ENCODE measurements at places on chromosomes 7 and 10.

DNA sequence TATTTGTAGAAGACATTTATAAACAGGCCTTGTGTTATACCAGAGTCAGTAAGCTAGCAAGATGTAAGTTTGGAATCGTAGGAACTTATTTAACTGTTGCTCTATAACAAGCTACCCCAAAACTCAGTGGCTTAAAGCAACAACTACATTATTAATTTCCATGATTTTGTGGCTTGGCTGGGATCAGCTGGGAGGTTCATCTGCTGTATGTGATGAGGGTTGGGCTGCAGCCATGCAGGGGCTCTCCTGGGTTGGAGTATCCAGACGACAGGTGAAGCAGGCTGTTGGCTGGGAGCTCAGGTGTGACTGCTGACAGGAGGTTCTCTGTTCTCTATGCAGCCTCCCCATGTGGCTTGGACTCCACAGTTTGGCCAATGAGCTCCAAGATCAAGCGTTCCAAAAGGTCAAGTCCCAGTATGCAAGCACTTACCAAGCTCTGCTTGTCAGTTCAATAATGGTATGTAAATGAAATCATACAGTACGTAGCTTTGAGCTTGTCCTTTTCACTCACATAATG, 52.4 kb downstream of the GPR26 start:
- no peak for DNase-seq

GRCh38 chr7:39085189-39085588, 107.5 kb downstream of the POU6F2 start:
- no peak for DNase-seq

DNA sequence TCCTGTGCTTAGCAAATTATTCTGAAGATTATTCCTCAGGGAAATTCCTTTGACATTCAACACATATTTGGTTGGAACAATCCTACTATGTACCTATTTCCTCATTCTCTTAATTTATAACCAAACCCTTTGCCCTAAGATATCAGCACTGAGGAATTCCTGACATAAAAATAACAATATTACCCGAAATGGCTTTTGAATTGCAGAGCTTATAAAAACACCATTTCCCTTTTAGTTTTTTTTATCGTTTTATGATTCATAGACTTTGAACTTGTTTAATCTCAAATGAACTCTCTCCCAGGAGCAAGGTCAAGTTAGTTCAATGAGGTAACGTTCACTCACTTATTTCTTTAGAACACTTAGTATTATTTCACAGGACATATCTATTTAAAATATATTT, 7.7 kb upstream of the ABCB1 start:
- DNase-seq, result no peak

DNA sequence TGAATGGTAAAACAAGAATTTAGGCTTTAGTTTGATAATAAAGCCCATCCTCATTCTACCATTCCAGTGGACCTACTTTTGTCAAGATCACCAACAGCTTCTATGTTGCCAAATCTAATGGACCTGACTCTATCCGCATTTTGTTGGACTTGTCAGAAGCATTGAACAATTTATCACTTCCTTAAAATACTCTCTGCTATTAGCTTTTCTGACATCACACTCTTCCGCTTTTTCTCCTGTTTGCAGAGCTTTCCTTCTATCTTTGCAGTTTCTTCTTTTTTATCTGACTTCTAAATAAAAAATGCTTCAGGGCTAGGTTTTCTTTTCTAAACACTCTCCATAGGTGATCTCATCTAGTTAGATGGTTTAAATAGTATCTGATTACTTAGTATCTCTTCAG, 42.7 kb upstream of the SMIM30 start:
- no peak for DNase-seq

DNA sequence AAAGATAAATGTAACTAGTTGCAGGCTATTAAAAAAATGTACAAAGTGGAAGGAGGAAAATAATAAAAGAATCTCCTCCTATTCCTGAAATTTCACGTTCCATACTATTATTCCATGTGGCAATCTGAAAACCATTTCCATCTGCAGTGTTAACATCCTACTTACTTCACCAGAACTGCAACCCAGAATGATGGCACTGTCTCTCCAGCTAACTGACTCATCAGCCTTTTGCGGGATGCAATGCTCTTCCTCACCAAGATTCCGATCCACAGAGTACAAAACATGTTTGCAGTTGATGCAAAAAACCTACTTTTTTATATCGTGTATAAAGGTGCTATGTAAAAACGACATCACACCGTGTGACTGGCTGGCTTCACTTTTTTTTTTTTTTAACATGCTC, 50.8 kb downstream of the ESYT2 start:
- DNase-seq, result no peak

GRCh38 chr7:78198756-78199155, 400.2 kb downstream of the PHTF2 start:
- no peak for DNase-seq

GRCh38 chr10:48506147-48506917, 98.5 kb downstream of the ARHGAP22 start:
- no peak for DNase-seq

DNA sequence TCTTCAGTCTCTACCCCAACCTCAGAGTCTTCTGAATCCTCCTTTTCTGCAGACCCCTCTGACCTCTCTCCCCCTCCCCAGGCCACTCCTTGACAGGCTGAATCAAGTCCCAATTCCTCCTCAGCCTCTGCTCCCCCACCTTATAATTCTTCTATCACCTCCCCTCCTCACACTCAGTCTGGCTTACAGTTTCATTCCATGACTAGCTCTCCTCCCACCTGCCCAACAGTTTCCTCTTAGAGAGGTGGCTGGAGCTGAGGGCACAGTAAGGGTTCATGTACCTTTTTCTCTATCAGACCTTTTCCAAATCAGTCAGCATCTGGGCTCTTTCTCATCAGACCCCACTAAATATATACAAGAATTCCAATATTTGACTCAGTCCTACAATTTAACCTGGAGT, 14.6 kb upstream of the LRRC61 start:
- DNase-seq, result no peak

DNA sequence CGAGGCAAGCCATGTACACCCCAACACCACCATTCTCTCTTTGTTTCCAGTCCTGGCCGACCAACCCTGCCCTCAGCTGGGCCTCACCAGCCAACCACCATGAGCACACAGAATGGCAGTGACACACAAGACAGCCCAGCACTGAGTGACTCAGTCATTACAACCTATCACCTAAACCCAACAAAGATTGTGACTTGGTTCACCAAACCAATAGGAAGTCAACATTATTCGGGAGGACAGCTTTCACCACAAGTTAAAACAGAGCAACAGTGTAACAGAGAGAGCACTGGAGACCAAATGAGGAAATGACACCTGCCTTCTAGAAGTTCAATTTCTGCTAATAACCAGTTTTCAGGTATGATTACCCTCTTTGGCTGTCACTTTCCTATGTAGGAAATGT, 72.1 kb downstream of the DNMBP start:
- no peak for DNase-seq

- DNase-seq, result no peak
Measured at GRCh38 chr10:79150444-79150754, 81.6 kb downstream of the ZMIZ1 start.

DNA sequence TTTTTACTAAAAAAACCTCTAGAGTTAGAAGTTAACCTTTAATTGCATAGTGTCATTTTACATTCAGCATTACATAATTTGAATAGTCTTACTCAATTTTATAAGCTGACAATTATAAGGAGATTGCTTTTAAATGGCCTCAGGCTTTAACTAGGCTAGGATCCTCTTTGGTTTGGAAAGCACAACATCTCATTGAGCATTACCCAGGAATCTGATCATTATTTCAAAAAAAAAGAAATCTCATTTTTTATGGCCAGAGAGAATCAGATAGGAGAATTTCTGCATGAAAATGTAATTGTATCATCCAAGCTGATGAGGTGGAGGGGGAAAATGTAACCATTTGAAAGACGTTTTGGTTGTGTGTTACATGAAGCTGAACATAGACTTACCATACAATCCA, 324.9 kb upstream of the POT1 start:
- DNase-seq, result no peak

DNA sequence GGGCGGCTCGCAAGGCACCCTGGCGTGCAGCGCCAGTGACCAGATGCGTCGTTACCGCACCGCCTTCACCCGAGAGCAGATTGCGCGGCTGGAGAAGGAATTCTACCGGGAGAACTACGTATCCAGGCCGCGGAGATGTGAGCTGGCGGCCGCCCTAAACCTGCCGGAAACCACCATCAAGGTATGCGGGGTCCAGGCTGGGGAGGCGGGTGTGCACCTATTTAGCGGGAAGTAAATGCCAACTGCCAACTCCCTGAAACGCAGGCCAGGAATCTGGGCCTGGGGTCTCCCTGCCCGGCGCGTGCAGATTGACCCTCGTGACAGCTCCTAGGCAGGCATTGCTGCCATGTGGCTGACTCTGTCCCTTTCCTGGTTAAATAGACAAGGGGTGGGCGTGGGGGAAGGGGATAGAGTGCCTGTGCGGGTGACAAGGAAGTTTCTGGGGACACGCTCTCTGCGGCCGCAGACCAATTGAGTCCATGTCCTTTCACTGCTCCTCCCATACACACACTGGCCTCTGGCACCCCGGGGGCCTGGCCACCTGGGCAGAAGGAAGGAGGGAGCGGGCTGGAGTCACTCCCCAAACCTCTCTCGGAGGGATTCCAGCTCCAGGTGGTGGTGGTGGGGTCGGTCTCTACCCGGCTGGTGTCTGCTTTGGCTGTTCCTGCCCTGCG, 2.7 kb downstream of the EVX1 start:
- DNase-seq, result no peak

DNA sequence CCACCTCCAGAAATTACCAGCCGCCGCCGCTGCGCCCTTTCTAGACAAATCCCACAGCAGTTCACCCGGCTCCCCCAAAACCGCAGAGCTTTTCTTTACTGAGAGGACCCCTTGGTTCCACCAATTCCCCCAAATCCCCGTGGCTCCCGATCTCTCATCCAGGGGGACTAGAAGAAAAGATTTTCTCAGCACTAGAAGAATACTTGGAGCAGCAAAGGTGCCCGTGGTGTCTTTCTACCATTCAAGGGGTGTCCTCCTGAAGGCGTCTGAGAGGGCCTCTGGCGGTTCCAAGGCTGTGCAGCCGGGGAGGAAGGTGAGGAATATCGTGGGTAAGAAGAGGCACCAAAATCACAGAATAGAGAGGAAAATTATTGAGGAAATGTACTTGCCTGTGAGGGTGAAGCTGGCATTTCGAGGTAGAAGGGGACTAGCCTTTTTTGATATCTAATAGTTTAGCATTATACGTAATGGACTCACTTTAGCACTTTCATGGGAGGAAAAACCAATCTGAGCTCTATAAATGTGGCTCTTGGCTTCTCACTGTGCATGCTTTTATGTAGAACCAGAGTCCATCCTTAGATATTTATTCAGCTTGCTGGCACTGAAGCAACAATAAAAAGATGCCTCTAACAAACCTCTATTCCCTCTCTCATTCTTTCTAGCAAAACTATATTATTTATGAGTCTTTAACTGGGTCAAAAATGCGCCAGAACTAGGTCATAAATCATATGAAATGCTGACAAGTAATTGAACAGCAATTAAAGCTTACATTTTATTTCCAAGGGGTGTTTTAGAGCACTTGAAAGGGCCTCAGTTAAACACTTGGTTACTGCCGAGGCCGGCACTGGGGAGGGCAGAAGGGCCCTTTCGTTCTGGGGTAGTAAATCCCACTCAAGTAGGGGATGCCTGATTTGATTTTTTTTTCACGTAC, 13.8 kb upstream of the HOXA2 start:
- no peak for DNase-seq

DNA sequence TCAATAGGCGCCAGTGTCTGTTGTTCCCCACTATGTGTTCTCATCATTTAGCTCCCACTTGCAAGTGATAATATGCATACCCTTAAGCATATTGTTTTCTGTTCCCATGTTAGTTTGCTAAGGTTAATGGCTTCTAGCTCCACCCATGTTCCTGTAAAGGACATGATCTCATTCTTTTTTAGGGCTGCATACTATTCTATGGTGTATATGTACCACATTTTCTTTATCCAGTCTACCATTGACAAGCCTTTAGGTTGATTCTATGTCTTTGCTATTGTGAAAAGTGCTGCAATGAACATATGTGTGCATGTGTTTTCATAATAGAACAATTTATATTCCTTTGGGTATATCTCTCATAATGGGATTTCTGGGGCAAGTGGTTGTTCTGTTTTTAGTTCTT, 77.8 kb upstream of the PLXDC2 start:
- DNase-seq, result no peak

DNA sequence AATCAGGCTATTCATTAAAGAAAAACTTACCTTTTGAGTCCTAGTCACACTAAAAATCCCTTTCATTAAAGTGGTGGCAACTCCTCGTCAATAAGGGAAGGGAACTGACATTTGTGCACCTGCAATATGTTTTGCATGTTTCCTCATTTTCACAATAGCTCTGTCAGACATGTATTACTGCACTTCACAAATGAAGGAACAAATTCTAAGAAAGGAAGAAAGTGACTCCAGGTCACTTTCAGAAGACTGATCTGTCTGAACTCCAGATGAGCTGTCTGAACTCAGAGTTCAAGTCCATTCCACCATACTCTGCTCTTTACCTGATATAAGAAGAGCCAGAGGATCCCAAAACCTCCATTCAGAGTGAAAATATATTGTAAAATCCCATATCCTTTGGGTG, 50.3 kb upstream of the GSAP start:
- no peak for DNase-seq

DNA sequence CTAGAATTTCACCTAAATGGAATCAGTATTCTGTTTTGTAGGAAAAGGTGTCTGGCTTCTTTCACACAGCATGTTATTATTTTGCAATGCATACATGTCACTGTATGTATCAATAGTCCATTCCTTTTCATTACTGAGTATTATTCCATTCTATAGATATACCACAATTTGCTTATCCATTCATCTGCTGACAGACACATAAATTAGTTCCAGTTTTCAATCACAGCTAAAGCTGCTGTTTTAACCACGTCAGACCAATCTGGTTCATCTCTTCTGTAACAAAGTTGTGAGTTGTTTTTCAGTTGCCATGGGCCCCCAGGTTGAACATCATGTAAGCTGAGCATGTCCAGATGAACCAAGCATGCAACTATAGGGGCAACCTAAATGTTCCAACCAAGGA, 282.1 kb upstream of the MKLN1 start:
- DNase-seq, result no peak

- no peak for DNase-seq
Measured at GRCh38 chr10:78175444-78176015, 141.9 kb downstream of the RPS24 start.

DNA sequence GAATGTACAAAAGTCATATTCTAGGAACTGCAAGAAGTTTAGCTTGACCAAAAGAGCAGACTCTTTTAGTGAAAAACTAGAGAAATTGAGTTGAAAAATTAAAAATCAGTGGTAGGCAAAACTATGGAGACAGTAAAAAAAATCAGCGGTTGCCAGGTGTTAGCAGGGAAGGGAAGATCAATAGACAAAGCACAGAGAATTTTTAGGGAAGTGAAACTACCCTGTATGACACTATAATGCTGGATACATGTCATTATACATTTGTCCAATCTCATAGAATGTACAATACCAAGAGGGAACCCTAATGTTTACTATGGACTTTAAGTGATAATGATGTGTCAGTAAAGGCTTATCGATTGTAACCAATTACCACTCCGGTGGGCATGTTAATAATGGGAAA, 761.9 kb downstream of the MAGI2 start:
- no peak for DNase-seq

GRCh38 chr10:3190817-3191216, 18.2 kb upstream of the PITRM1 start:
- DNase-seq, result no peak

Measured in NCI-H2171 (cell line).